Epithelial cell of proximal tubule (primary cell): ENCODE measurements at places on chromosomes 2 and 18.

GRCh38 chr2:69966496-69966895 is 5.1 kb upstream of the ASPRV1 start:
- no peak for DNase-seq

DNA sequence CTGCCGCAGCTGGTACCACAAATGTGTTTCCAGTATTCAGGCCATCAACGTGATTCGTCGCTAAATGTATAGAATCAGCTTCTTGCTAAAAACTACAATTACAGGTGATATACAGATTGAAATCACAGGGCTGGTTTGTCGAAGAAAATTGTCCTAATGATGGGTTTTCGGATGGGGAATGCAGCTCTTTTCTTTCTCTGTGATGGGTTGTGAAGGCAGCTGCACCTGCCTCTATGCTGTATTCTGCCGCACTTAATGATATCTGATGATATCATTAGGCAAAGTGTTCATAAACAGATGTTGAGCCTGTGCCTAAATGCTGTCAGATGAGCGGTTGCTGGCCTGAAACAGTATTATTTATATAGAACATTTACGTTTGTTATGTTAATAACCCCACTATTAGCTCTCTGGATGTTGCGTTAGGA is 218.1 kb downstream of the ARHGAP15 start:
- no peak for DNase-seq

GRCh38 chr18:71028285-71028762 is 739.5 kb downstream of the SOCS6 start:
- no peak for DNase-seq

DNA sequence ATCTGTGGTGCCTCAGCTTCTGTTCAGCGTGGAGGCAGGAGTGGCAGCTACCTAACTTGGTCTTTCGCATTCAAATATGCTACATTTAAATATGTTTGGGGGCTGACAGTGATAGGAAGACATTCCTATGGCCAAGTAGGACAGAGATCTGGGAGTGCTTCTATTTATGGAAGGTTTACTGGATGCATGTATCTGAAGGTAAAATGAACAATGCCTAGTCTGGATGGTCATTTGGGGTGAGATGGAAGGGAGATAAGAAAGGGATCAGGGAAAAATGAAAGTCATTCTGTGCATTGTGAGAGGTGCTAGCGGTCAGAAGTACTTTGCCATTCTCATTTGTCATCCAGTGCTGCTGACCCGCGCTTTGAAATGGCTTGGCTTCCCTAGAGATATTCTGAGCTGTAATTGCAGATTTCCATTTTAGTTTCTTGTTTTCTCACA is 300.9 kb upstream of the FBXO11 start:
- no peak for DNase-seq

DNA sequence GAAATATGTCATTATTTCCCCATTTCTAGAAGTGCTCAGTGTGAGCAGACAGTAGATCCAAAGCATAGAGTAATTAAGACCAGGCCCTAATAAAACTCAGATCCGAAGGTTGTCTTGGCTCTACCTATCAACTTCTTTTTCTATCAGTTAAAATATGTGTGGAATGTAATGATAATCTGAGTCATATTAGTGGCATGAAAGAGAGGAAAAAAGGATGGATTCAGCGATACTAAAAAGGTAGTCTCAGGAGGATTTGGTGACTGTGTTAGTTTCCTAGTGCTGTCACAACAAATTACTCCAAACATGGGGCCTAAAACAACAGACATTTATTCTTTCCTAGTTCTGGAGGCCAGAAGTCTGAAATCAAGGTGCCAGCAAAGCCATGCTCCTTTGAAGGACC is 103.7 kb upstream of the NABP1 start:
- DNase-seq: no peak

DNA sequence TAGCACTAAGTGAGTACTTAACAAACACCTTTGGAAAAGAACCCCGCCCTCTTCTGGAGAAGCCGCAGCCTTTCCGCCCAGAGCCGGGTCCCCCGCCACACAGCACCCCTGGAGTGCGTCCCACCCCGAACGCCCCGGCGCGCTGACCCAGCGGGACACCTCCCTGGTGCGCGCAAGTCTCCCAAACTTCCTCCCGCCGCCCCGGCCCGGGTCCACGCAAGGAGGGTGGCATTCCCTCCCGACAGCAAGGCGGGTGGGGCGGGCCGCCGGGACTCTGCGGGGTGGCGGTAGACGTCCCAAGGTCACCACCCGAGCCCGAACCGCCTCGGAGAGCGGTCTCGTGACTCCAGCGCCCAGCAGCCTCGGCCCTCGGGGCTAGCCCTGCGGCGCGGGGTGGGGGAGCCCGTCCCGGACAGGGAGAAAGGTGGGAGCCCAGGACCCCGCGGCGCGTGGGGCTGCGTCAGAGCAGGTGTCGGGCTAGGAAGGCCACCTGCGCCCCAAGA is 598 bp downstream of the CCDC93 start:
- DNase-seq: no peak

DNA sequence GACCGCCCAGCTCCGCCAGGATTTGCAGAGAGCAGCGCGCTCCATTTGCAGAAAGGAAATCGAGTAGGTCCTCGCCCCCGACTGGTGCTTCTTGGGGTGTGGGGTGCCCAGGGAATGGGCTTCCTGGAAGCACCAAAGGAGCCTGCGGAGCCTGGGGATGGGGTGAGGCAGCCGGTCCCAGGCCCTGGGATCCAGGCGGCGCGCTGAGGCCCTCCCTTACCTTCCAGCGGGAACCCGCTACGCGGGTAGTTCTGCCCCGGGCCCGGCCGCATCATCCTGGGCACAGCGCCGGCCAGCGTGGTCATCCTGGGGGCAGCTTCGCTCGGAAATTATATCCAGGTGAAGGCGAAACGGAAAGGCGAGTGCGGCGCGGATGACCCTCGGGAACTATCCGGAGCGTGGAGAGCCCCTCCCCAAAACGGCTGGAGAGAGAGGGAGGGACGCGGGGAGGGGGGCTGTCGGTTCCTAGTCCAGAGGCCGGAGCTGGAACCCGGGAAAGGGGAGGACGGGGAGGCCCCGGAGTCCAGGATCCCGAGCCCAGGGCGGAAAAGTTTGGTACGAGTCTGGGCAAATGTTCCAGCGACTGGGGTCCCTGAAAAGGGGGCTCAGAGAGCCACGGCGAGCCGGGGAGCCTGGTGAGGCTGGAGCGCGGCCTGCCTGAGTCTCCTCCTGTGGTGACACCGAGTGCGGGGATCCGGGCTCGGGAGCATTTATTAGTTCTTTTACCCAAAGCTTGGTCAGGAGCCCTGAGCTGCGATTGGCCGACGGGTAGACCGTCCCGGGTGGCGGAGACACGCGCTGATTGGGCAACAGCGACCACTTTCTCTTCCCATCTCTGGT is at the start of gene PAX3:
Gene PAX3, minus strand, starts transcription at position 688 of the 840 bp plus-strand sequence. Its CDS starts 383 bp downstream, at position 305.
- DNase-seq: no peak

- no peak for DNase-seq
Observed at GRCh38 chr2:16114070-16114469, 173.7 kb downstream of the MYCN start.

DNA sequence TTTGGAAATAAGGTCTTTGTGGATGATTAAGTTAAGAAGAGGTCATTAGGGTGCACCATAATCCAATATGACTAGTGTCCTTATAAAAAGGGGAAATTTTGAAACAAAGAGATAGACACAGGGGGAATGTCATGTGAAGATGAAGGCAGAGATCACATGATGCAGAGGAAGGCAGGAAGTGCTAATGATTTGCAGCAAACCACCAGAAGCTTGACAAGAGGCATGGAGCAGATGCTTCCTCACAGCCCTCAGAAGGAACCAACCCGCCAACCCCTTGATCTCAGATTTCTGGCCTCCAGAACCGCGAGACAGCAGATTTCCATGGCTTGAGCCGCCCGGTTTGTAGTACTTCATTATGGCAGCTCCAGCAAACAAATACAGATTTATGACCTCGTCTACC is 17.4 kb upstream of the SMARCAL1 start:
- DNase-seq: no peak

DNA sequence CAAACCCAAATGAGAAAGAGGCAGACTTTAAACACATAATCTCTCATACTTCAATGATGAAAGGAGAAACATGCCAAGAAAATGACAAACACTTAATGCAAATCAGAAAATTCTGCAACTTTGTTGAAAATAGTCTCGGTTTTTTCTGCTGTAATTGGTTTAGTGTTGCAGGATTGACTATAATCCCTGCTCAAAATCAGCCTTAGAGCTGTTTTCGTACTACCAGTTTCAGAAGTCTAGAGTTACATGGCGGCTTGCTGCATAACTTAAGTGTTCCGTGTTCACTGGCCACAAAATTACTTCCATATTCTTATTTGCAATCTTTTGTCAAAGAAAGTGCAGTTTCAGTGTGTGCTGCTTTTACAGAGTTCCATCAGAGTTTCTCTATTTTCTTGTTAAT is 48.9 kb upstream of the ITGAV start:
- no peak for DNase-seq

DNA sequence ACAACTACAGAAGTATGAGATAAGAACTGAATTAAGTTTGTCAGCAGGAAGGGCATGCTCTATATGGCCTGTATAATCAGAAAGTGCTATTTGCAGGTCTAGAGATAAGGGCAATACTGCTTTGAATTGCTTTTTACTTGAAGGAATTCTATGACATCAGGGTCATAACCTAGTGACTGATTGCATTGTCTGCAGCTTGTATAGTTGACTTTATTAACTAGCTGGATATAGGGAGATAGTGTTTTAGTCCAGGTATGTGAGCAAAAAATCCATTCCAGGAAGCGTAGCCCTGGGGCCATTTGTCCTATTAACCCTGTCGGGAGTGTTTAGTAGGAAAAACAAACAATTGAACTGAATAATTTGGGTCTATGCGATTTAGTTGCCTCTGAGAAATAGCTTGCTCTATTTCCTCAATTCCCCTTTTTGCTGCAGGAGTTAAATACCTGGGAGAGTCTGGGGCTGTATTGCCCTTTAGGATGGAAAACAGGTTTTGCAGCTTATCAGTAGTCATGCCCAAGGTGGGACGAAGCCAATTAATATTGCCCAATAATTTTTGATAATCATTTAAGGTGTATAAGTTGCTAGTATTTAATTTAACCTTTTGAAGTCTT is 30.0 kb downstream of the HTR2B start:
- DNase-seq: no peak

DNA sequence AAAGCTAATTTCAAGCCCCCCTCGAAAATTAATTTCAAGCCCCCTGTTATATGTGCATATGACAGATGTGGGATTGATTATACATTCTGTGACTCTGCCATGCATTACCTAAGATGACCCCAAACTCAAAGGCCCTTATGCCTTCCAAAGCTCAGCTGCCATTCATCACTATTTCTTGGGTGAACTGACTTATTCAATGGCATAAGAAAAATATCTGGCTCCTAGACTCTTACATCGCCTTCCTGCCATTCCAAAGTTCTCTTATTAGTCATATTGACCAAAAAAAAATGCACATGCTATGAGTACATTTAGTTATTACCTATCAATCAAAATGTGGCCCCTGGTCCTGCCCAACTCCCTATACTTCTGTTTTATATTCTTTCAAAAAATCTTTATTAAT is 291.8 kb upstream of the CHAC2 start:
- no peak for DNase-seq

DNA sequence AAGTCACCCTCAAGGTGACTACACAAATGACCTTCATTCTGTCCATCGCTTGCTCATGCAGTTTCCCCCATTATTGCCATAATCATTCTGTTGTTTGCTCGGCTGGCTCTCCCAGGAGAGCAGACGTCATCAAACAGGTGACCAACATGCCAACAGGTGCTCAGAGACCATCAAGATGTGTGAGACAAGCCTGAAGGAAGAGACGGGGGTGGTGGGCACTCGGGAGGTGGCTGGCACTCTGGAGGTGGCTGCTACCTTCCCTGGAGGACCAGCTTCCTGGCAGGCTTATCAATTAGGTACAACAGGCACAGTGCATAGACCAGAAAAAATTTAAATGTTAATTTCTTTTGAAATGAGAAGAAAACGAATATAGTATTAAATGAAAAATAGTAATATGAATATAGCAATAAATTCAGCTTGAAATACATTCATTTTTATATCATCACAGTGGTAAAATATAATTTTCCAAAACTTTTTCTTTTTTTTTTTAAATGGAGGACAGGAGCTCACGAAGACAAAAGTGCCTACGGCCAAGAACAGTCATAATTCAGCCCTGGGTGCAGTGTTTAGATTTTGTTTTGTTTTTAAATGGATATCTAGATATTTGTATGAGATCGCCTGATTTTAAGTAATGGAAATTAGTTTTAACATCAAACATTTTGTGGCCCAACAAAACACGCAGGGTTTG is 16.9 kb upstream of the HAAO start:
- DNase-seq: no peak

DNA sequence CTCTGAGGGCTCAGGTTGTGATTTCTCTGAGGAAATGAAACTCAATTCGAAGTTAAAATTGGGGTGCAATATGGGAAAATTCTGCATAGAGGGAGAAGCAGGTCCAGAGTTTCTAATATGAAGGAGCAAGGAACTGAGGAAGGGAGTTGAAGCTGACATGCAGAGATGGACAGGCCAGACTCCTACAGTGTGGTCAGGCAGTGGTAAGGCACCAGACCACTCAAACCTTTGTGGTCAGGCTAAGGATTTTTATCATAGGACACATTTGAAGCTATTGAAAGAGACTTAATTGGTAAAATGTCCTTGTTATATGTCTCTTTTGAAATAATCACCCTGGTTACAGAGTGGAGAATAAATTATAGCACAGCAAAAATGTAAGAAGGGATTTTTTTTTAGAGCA is 1074.8 kb upstream of the CDH2 start:
- DNase-seq: no peak

- DNase-seq: no peak
Observed at GRCh38 chr2:72694715-72695496, 130.9 kb downstream of the EXOC6B start.

DNA sequence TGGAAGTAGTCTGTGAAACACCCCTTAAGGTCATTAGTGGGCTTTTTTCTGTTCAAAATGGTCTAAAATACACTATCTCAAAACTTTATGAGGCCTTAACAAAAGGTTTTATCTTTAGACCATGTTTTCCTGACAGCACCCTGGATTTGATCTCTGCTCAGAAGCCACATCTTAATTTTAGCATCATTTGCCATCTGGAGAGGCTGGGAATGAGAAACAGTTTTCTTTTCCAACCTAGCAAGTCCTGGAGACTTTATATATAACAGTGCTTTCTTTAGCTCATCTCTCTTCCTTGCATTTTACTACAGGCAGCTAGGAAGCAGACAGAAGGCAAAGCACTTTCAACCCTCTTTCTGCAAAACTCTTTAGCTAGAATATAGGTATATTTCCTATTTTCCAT is 62.7 kb upstream of the CYTIP start:
- no peak for DNase-seq

GRCh38 chr18:58525517-58525916 is 103.4 kb downstream of the ALPK2 start:
- DNase-seq: no peak

- no peak for DNase-seq
Observed at GRCh38 chr2:177053716-177054115, 158.9 kb upstream of the HNRNPA3 start.

GRCh38 chr18:59383851-59384250 is 24.8 kb upstream of the LMAN1 start:
- no peak for DNase-seq

DNA sequence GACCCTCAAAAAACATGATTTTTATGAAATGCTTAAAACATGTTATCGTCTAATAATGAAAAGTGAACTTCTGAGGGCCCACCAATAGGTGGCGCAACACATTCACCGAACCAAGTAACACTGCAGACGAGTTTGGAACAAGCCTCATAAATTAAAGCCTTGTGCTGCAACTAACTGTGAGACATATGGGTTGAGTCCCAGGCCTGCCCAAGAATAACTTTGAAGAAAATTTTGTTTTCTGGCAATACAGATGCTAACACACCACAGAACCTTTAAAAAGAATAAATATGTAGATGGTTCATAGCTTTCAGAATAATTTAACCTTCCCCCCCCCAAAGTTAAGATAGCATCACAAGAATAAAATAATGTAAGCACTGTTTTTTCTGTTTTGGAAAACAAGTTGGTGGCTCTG is 285.9 kb downstream of the RNF144A start:
- peak; percentile 12 for DNase-seq
